ENCODE measurements at places on chromosomes 2 and 18. TPM values are rescaled to one million over a fixed set of nuclear protein-coding genes. Genes with fewer than 3 reads are reported as not detected.

Gene STARD6
- not detected for total RNA-seq

Gene CDH20
- not detected for total RNA-seq

Gene HOXD1
- total RNA-seq: not detected

Gene ATG4B
- total RNA-seq: 65.7 TPM

Gene RGPD4
- total RNA-seq: not detected

Gene TUBB8B
- not detected for total RNA-seq

Gene DSG3
- not detected for total RNA-seq

Gene NR4A2
- total RNA-seq: 0.70 TPM

Gene KCTD1
- 13.8 TPM for total RNA-seq

Gene VWC2L
- not detected for total RNA-seq

Gene AQP12B
- not detected for total RNA-seq

Gene GLS
- 40.2 TPM for total RNA-seq

Gene GALNT3
- total RNA-seq: 0.23 TPM

Gene CRYBA2
- total RNA-seq: not detected

Gene DUSP2
- total RNA-seq: 17.7 TPM

Gene SIX3
- total RNA-seq: not detected

Gene TMEM87B
- total RNA-seq: 9.3 TPM

Gene GPR75
- total RNA-seq: 1.4 TPM

Gene IFIH1
- 18.6 TPM for total RNA-seq

Gene IL1R1
- 8.0 TPM for total RNA-seq

Gene RPRM
- 0.29 TPM for total RNA-seq

Gene MAP2
- 5.3 TPM for total RNA-seq

Gene BOK
- 1.2 TPM for total RNA-seq

Gene SCN1A
- total RNA-seq: not detected

Gene SERPINB10
- total RNA-seq: 1.0 TPM

Gene GAL3ST2
- not detected for total RNA-seq

Gene HDLBP
- total RNA-seq: 324 TPM

Gene SLC5A7
- total RNA-seq: not detected

Gene RIT2
- 5.1 TPM for total RNA-seq

Gene MZT2A
- total RNA-seq: 154 TPM

Gene UGT1A5
- total RNA-seq: not detected

Gene CBLN2
- 15.2 TPM for total RNA-seq

Gene KYNU
- 304 TPM for total RNA-seq

Gene RBM44
- not detected for total RNA-seq

Gene CIB4
- not detected for total RNA-seq

Gene RAB6C
- total RNA-seq: not detected

Gene PDE1A
- 0.51 TPM for total RNA-seq

Gene UXS1
- 31.0 TPM for total RNA-seq

Gene NLRC4
- total RNA-seq: not detected

Gene FKBP1B
- 0.58 TPM for total RNA-seq

Gene FHOD3
- total RNA-seq: 4.9 TPM

Gene TDRD15
- 0.15 TPM for total RNA-seq

Gene ACP1
- total RNA-seq: 88.4 TPM

Data from H4 (cell line).